ENCODE measurements at places on chromosomes 16 and 17.

GRCh38 chr16:74092336-74092735 is 204.3 kb upstream of the PSMD7 start:
- no peak for DNase-seq

GRCh38 chr16:30980959-30981358 is 4.0 kb upstream of the HSD3B7 start:
- no peak for DNase-seq

- DNase-seq = no peak
Measured at GRCh38 chr17:52451294-52451861, 292.9 kb upstream of the CA10 start.

DNA sequence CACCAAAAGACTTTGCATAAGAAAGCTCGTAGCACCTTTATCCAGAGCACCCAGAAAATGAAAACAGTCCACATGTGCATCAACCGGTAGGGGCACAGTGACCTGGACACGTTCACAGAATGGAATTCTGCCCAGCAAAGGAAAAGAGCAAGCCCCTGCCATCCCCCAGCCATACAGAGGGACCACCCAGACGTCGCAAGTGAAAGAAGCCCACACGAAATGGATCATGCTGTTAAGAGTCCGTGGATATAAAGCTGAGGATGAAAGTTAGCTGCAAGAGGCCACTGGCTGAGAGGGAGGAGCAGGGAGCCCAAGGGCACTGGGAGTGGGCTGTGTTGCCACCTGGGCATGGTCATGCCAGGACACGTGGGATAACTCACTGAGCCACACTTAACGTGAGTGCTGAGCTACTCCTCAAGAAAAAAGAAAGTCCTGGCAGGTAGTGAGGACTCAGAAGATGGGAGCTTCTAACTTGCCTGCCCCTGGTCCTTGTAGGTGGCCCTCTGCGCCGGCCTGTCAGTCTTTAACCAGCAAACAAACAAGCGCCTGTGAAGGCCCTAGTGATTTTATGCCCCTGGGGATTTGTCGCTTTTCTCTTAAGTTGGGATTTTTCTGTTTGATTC is 190.7 kb downstream of the C16orf95 start:
- no peak for DNase-seq

- DNase-seq = no peak
Measured at GRCh38 chr16:19883966-19884485, 622 bp downstream of the GPRC5B start.

DNA sequence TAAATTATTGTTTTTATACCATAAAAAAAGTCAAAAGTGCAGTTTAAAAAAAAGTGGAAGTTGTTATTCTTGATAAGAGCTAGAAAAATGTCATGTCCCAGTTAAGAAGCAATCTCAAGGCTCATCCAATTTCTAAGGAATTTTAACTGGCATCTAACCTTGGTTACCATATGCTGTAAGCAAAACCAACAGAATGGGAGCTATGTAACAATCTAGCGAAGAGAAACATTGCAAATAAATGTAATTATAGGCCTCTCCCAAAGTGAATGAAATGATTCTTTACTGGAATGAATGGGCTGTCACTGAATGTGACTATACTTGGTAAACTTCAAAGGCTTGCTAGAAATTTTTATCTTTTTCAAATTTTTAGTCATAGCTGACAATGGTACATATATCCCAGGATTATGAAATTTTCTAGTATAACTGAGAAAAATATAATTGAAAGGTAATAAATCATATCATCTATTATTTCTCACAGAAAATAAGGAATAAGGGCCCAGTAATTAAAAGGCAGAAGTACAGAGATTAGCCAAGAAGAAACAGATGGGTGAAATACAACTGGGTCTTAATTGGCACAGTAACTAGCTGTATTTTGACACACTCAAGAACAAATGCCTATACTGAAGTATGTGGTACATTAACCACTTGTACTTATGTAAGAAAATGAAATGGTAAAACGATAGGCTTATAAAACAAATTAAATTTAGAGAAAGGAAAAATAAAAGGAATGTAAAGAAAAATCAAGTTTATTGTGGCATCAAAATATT is 61.5 kb downstream of the NETO2 start:
- DNase-seq = no peak

- DNase-seq = no peak
Measured at GRCh38 chr16:31355431-31356100, 590 bp downstream of the ITGAX start.

DNA sequence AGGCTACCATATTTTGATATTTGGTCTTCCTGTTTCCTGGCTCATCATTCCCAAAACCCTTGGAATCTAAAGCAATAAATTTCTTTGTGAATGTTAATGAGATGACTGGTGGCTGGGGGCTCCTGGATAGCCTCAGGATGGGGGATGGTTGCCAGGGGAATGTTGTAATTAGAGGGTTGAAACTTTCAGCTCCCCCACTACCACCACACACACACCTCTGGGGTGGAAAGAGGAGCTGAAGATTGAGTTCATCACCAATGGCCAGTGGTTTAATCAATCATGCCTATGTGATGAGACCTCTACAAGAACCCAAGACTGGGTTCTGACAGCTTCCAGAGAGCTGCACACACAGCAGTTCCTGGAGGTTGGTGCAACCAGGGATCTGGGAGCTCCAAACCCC is 59.1 kb downstream of the HS3ST3A1 start:
- DNase-seq = no peak

DNA sequence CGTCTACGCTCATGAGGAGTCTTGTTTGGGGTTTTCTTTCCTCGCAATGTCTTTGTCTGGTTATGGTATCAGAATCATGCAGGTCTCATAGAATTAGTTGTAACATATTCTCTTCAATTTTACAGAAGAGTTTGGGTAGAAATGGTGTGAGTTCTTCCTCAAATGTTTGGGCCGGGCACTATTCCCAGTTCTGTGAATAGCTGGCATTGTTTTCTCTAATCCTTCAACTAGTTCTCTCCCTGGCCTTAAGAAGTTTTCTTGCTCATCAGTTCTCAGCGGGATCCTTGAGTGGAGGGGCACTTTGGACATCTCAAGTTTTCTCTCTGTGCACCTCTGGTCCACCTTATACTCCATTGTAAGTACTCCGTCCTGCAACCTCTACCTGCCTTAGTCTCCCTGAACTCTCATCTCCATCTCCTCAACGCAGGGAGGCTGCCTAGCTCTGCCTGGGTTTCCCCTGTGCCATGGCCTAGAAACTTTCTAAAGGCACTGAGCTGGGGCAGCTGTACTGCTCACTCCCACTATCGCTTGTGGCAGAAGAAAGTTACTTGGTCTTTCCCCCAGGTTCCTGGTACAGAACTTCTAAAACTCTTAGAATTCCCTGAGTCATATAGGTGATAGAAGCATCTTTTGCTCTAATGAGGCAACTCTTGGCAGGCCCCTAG is 16.9 kb downstream of the NSMCE1 start:
- DNase-seq = no peak

GRCh38 chr16:88570691-88571092 is 489 bp downstream of the ZC3H18 start:
- DNase-seq = no peak

DNA sequence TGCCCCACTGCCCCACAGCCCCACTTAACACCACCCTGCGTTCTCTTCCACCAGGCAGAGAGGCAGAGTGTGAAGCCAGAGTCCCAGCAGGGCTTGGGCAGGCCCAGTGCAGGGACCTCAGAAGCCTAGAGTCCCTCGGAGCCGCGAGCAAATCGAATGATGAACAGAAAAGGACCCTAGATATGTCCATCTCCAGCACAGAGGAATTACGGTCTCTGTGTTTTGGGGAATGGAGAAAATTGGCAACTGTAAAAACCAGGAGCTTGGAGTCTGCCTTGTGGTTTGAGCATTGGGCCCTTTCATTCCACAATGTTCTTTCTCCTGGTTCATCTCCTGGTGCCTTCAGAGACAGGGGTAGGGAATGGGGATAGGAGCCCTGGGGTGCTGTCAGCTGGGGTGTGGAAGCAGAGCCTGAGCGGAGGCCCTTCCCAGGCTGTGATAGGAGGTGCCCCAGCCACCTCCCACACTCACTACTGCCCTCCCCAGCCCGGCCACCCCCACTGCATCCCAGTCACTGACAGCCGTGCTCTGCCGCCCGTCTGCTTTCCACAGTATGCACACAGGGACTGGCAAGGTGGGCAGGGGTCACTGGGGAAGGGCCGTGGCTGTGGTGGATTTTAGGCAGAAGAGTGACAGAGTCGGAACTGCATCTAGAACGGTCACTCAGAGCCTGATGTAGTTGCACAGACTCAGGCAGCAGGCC is 26.7 kb downstream of the TBX4 start:
- no peak for DNase-seq

DNA sequence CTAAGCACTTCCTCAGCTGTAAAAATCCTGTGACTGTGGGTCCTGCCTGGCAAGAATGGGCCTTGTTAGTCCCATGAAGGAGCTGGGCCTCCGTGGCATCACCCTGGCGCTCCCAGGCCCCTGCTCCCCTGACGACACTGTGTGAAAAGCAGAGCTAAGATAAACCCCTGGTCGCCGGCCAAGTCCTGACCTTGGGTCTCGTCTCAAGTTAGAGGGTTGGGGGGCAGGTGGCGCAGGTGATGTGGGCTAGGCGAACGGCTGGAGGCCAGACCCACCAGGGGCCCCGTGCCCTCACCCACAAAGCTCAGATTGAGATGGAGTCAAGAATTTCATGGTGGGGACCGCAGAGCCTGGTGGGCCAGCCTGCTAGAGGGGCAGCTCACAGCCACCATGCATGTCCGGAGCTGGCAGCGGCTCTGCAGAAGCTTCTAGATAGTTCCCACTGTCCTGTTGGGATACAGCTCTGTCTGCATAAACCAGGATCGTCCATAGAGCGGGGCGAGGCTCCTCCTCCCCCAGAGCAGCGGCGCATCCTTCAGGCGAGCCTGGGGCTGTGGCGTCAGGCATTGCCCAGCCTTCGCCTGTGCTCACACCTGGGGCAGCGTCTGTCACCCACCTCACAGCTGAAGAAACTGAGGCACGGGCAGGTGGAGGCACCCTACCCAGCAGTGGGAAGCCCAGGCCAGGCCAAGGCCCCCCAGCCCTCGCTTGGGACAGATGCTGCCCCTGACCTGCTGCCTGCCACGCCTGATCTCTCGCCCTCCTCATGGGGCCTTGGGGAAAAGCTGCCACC is 12.0 kb downstream of the CYBC1 start:
- DNase-seq = no peak

DNA sequence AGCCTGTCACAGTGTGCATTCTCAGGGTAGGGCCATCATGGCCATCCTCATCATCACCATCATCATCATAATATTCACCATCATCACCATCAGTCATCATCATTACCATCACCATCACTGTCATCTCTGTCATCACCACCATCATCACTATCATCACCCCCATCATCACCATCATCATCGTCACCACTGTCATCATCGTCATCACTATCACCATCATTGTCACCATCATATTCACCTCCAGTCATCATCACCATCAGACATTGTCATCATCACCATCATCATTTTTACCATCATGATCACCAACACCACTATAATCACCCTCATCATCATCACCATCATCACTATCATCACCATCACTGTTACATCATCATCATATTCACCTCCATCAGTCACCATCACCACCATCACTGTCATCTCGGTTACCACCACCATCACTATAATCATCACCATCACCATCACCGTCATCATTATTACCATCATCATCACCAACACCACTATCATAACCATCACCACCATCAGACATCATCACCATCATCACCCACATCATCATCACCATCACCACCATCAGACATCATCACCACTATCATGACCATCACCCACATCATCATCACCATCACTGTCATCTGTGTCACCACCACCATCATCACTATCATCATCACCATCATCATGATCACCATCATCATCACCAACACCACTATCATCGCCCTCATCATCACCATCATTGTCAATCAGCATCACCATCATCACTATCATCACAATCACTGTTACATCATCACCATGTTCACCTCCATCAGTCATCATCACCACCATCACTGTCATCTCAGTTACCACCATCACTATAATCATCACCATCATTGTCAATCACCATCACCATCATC is 8.5 kb downstream of the RPH3AL start:
- DNase-seq = no peak

DNA sequence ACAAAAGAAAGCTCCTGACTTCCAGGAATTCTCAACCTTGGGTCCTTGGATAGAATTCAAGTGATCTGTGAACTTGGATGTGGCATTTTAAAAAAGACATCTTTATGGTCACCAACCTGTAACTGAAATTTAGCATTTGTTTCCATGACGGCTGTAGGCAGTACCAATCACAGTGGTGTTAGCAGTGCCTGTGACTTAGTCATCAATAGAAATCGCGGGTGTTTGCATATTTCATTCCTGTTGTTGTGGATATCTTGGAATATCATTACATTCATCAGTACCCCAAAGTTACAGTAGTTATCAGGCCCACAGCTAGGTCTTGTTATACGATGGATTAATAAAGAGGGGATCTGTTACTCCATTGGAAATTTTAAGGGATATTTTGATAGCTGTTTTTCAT is 81.6 kb downstream of the CMIP start:
- no peak for DNase-seq

- DNase-seq = no peak
Measured at GRCh38 chr16:60640038-60640437, 1396.2 kb downstream of the CDH8 start.

GRCh38 chr16:53207810-53208752 is 153.3 kb downstream of the CHD9 start:
- DNase-seq = no peak

GRCh38 chr16:51577621-51578303 is 426.7 kb upstream of the SALL1 start:
- DNase-seq = no peak

DNA sequence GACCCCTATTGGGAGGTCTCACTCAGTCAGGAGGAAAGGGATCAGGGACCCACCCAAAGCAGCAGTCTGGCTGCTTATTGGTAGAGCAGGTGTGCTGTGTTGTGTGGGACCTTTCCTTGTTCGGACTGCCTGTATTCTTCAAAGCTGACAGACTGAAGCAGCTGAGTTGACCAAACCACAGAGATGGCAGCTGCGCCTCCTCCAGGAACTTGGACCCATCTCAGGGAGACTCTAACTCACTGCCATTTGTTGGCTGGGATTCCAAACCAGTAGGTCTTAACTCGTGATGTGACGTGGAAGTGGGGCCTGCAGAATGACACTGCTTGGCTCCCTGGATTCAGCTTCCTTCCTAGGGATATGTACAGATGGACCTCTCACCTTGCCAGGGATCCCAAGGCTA is 9.6 kb upstream of the UQCRC2 start:
- DNase-seq = no peak

GRCh38 chr16:50251375-50252081 is 14.8 kb upstream of the ADCY7 start:
- no peak for DNase-seq

DNA sequence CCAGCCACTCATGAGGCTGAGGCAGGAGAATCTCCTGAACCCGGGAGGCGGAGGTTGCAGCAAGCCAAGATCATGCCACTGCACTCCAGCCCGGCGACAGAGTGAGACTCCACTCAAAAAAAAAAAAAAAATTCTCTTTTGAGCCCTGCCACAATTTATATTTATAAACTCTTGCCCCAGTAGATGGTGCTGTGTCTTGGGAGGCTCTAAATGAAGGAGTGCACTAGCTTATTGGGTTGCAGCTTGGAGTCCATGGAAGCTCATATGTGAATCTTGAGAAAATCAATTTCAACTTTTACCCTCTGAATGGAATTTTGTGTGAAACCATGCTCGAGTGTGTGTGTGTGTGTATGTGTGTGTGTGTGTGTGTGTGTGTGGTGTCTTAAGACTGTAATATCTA is 420.1 kb downstream of the HS3ST4 start:
- DNase-seq = no peak

- DNase-seq = no peak
Measured at GRCh38 chr16:68292425-68292824, 18.3 kb downstream of the SLC7A6OS start.

- DNase-seq = no peak
Measured at GRCh38 chr16:78990309-78990701, 610.2 kb downstream of the MAF start.

All from GOT3 (cell line).